ENCODE measurements at places on chromosomes 13 and 19.
A peak's percentile ranks its signal among the peaks of the same experiment; 100 is the strongest.

DNA sequence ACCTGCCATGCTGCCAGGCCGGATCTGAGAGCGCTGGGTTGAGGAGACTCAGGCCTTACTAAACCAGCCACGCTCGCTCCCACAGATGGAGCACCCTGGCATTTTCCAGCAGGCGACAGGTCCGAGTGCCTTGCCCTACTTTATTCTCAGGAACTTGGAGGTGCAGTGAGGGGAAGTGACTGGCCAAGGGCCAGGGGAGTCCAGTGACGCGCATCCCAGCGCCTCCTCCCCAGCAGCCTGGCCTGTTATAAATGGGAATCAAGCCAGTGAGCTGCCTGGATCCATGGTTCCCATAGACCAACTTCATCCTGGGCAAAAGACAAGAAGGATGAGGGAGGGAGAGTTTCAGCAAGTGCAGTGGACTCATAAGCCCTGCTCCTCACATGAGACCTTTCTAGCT, 35.5 kb downstream of the TMED1 start:
- DNase-seq, result peak; percentile 47

DNA sequence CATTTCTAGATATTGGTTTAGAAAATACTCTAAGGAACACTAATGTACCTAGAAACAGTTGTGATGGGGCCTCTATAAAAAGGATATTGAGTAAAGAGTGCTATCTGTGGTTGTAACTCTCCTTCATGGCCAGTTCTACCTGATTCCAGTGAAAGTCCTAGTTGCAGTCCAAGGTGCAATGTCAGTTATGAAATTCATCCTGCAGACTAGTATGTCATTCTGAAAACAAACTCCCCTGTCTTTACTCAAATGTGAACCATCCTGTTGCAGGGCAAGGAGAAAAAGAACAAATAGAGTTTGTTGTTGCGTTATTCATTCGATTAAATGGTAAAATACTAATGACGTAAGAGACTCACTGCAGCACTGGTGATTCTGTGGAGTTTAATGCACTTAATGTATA, 18.3 kb upstream of the N4BP2L1 start:
- DNase-seq, result no peak

DNA sequence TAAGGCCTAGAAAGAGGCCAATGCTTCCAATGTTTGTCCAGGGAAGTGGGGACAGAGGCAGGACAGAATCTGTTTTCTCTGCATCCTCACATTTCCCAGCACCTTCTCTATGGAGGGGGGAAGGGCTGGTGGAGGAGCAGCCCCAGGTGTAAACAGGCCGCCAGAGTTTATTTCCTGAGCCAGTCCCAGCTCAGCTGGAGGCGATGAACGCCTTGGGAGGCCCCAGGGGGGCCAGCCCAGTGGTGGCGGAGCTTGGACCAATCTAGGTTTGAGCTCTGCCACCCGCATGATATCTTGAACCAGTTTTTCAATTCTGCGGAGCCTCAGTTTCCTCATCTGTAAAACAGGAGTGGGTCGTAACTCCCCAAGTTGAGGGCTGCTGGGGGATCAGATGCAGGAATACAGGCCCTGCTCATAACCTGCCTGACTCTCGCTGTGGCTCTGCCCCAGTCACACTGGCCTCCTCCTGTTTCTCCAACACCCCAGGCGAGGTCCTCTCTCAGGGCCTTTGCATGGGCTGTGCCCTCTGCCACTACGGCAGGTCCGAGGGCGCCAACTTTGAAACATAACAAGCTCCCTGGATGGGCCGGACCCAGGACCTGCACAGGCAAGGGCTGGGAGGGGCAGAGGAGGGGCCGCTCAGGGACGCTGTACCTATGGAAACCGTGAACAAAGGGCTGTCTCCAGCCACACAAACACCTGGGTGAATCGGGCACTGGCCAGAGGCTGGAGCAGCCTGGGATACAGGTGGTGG, 1.1 kb downstream of the TNFAIP8L1 start:
- no peak for DNase-seq

DNA sequence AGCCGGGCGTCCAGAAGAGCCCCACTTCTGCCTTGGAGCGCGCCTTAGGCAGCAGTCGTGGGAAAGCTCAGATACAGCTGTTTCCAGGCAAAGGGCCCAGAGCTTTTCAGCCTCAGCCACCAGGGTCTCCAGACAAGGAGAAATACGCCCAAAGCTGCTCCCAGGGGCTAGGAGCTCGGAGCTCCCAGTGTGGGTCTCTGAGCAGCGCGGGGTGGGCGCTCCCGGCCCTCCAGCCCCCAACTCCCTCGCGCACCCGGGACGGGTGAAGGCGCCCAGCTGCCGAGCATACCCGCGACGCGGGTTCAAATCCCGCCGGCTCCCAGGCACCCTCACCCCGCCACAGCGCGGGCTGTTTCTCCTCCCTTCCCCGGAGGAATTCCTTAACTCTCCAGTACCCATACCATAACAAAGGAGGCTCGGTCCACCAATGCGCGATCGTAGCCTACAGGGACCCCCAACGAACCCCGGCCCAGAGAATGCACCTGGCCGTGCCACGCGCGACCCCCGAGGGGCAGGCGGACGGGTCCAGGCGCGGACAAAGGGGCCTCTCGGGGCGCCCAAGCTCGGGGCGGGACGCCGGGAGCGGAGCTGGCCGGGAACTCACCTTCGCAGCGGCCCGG, 507 bp downstream of the COL4A1 start:
- peak; percentile 51 for DNase-seq

- no peak for DNase-seq
Observed at GRCh38 chr13:73065665-73066340, 7.0 kb downstream of the KLF5 start.

Data from cardiac muscle cell (in vitro differentiated cells and primary cell).